8988T (cell line): ENCODE measurements at places on chromosomes 16 and 17.

GRCh38 chr16:57725554-57725953, 10.0 kb upstream of the KATNB1 start:
- no peak for DNase-seq

DNA sequence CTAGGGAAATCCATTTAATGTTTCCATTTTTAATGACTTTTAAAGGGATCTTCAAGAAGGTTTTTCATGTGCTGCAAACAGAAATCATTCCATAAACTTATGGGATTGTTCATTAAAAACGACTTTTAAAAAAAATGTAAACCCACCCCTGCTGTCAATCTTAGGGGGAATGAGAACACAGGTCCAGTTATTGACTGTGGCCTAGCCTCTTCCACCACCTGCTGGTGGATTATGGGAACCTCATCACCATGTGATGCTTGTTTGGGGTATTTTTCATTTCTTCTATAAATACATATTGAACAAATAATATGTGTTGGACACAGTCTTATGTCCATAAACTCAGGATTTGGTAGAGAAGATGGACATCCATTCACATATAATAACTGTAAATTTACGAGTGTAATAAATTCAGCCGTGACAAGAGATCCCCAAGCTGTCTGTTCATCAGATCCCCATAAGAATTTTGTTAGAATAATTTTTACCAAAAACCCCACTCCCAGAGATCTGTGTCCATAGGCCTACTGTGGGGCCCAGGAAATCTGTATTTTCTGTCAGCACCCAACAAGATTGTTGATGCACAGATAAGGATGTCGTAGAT, 42.0 kb upstream of the TMC5 start:
- DNase-seq: peak; percentile 28

DNA sequence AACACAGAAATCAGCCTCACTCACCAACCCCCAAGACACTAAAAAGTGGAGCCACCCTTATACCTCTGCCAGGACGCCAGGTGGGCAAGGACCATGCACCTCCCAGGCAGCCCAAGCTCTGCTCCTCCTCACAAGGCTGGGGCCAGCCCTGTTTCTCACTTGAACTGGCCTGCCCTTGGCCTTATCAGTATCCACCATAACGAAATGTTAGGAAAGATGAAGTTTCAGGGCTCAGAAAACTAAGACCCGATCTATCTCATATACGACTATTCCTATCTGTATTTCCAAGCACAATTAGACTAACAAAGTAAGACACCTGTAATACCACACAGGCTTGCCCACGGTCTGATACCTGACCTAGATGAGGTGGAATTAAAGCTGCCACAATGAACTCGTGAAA, 6.9 kb downstream of the FBXO31 start:
- no peak for DNase-seq

GRCh38 chr17:10428781-10429180, 7.0 kb upstream of the MYH8 start:
- no peak for DNase-seq

DNA sequence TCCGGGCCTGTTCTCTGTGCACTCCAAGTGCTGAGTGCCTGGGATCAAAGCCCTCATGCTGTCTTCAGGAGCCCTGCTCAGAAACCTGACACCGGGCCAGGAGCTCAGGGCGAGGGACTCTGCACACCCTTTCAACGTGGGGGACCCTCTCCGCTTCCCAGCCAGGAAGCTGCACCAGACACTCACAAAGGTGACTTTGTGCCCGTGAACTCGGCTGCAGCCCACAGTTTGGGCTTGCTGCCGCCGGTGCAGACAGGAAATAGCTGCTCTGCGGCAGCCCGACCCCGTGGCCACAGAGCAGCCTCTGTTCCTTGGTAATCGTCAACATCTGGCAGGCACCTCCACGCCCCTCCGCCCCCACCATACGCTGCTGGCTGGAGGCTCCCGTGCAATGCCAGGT, 93.4 kb upstream of the METRNL start:
- DNase-seq: no peak

DNA sequence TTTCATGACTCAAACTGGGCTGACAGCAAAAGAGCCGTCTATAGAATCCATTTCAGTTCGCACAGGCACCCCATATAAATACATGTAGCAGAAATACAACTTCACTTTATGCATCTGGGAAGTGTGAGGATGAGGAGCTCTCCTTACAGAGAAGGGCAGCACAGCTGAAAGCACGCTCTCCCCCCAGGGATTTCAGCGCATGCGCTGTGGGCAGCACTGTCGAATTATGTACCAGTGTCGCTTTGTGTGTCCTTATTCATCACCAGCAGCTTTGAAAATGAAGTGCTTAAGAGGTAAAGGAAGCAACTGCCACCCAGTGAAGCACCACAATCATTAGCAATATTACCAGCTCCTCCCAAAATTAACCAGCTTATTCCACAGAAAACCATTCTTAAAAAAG, 39.9 kb downstream of the CEP95 start:
- DNase-seq: no peak

GRCh38 chr16:49625311-49626065, 230.4 kb downstream of the ZNF423 start:
- peak; percentile 3 for DNase-seq

DNA sequence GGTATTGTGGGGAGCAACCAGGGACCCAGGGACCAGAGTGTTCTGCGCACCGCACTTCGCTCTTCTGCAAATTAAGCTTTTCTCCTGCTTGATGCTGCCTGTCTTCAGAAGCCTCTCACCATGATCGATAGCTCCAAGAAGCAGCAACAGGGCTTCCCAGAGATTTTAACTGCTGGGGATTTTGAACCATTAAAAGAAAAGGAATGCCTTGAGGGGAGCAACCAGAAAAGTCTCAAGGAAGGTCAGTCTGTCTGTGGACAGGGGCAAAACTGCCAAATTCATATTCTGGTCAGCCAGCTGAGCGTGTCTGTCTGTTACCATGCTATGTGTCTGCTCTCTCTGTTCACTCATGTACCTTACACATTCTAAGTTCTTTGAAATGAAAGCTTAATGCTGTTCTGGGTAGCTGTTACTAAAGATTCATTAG, 115.7 kb downstream of the MRTFB start:
- no peak for DNase-seq

- DNase-seq: no peak
These were observed 156.4 kb downstream of the PRKCA start for GRCh38 chr17:66458782-66459181.

DNA sequence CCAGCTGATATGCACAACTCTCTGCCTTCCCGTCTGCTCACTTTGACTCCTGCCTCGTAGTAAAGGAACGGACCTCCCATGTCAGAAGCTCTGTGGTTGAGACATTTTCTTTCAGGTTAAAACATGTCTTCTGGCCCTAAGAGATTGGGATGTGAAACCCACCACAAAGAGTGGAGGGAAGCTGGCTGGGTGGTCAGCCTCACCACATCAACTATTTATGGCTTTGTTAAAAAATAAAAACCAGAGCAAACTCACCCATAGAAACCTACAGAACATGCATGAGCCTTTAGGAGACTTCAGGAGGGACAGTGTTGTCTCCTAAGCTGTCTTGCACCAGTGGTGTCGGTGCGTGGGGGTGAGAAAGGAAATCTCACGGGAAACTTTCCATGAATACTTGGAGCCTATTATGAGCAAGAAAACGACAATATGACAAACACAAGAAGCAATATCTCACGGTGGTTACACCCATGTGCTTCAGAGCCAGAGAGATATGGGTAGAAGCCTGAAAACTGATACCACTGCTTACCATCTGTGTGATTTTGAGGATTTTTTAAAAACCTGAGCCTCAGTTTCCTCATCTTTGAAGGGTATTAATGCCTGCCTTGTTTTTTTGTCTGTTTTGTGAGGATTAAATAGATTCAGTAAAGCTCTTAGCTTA, 61.7 kb upstream of the XYLT1 start:
- DNase-seq: no peak

- no peak for DNase-seq
These were observed 412 bp downstream of the EPN2 start for GRCh38 chr17:19237389-19238166.

- no peak for DNase-seq
These were observed 118.1 kb downstream of the TNFRSF13B start for GRCh38 chr17:16853661-16854320.

- no peak for DNase-seq
These were observed 98.6 kb upstream of the IRX3 start for GRCh38 chr16:54385141-54385540.

- DNase-seq: no peak
These were observed 680.8 kb upstream of the CDH8 start for GRCh38 chr16:62717026-62717425.

- DNase-seq: no peak
These were observed 70.2 kb downstream of the SMURF2 start for GRCh38 chr17:64591944-64592343.

DNA sequence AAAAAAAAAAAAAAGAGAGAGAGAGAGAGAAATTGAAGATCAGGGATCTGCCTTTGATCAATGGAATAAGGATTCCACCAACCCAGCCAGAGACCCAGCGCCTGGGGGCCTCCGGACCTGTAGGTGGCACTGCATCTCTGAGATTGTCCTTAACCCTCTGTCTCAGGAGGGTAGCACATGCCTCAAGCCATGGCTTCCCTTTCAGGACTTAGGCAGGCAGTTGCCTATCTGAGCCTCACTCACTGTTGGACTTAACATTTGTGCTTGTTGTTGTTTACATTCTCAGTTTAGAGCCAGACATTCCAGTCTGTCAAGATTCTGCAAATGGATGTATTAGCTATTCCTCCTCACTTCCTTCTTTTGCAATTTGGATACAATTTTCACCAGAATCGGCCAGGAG, 5.1 kb upstream of the SCNN1B start:
- peak; percentile 46 for DNase-seq

DNA sequence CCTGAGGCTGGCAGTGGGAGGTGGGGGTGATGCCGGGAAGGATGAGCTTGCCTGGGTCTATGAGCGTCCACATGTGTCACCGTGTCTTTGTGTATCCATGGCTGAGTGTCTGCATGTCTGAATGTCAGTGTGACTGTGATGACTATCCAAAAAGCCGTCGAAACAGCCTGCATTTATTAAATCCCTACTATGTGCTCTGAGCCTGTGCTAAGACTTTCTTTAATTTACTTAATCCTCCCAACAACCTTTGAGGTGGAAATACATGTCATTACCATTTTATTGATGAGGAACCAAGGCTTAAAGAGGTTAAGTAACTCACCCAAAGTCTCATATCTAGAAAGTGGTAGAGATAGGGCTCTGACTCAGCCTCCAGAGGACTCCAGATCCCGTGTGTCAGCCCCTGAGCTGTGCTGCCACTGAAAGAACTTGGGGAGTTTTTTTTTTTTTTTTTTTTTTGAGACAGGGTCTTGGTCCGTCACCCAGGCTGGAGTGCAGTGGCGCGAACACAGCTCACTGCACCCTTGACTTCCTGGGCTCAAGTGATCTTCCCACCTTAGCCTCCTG, 20.0 kb downstream of the ARHGAP23 start:
- DNase-seq: no peak

DNA sequence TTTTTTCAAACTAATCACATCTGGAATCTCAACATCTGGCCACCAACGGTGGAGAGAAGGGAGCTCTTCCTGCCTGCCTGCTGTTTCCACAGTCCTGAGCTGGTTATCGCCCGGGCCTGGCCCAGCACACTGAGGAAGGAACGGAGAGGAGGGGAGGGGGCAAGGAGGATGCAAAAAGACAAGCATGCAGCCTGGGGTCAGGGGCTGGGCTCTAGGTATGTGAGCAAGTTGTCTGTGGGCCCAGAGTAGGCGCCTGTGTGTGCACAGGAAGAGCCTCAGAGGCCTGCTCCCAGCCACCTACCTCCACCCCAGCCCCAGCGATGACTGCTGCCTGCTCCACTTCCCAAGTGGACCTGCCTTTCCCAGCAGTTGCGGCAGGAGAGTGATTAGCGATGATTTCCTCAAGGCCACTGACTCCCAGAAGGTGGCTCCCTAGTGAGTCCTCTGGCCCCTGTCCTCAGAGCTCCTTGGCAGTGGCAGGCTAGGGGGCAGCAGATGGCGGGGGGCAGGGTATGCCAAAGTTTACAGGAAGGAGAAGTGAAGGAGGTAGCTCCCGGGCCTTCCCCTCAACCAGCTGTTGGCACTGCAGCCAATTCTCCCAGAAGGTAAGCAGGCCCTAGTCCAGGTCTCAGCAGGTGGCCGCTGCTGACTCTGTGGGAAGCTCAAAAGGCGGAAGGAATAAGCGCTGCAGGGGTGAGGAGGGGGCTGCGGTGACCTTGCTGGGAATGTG, 27.0 kb upstream of the RASD1 start:
- DNase-seq: no peak

DNA sequence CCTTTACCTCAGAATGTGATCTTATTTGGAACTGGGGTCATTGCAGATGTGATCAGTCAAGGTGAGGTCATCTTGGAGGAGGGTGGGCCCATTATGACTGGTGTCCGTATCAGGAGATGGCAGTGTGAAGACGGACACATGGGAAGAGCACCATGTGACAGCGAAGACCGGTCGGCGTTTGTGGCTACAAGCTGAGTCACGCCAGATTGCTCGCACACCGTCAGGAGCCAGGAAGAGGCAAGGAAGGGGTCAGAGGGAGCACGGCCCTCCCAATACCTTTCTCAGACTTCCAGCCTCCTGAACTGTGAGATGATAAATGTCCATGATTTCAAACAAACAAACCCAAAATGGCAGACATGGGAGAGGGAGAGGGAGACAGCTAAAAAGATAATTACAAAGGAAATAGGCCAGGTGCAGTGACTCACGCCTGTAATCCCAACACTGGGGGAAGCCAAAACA, 13.2 kb downstream of the STARD3 start:
- no peak for DNase-seq

GRCh38 chr16:648071-648780, 939 bp upstream of the WDR90 start:
- no peak for DNase-seq
